Activated naive CD4-positive, alpha-beta T cell (primary cell): ENCODE measurements at places on chromosomes 6 and 20.

DNA sequence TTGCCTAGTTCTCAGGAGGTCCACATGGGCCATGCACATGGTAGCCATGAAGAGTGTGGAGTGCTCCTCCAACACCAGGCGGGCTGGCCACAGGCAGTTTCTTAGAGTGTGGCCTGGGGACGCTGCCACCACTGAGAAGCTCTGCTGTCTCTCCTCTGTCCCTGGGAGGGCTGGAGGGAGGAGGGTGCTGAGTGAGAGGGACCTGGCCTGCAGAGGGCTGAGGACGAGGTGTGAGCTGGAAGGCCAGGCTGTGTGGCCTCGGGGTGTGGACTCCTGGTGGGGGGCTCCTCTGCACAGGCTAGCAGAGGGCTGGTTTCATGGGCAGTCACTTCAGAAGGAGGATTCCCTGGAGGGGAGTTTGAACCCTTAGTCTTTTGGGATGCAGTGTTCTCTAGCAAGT, 39.7 kb downstream of the SYNJ2 start:
- no peak for DNase-seq

- DNase-seq: no peak
Observed at GRCh38 chr20:25259788-25260254, 11.9 kb downstream of the PYGB start.

DNA sequence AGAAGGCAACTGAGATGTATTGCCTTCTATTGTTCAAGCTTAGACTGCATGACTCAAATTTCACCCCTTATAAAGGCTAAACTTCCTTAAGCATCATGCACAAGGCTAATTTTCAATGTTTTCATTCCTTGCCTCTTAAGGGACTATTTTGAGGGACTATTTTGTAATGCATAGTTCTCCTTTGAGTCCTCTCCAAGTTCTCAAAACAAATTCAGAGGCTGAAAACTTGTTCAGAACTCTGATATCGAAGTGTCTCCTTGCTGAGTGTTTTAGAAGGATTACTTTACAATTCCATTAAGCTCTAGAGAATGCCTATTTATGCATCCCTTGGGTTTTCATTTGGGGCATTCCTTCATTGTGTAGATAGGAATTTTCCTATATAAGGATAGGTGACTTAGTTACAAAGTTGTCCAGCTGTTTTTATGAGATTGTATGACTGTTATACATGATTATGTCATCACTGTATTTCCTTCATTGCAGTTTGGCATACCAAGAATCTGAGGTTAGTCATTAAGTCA, 41.7 kb downstream of the COL19A1 start:
- DNase-seq: no peak

DNA sequence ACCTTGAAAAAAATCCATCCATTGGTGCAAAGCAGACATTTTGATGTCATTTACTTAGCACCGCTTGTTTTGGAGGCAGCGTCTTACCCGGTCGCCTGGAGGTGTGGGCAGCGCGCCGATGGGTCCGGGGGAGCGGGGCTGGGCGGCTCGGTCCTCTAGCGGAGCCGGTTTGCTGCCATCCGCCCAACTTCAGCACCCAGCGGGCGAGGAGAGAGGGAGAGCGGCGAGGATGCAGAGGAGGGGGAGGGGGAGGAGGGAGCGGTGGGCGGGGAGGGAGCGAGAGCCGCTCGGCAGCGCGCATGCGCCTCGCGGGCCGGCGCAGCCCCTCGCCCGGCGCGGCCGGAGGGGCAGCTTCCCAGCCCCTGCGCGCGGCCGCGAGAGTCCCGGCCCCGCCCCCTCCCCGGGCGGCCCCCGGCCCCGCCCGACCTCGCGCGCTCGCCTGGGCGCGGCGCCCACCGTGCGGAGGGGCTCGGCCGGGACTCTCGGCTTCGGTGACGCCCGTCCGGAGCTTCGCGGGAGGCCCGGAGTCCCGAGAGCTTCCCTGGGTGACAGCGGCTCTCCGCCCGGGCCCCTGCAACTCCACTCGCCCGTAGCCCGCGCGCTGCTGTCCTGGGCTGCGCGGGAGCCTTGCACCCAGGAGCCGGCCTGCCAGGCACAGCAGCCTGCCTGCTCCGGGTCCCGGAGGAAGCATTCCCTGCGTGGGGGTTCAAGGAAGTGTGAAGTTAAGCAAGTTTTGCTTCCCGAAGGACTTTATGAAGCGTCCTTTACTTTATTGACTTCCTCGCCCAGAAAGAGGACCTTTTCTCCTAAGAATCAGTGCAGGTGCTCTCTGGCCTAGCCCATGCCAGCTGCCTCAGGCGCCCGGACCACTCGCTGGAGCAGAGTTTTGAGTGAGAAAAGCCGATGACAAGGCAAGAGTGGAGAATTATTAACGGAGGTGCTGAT, at the start of gene RGS17:
Gene RGS17, minus strand, starts transcription at position 246 of the 945 bp plus-strand sequence. CDS start 87,264 bp downstream, outside the sequence.
- DNase-seq: no peak

DNA sequence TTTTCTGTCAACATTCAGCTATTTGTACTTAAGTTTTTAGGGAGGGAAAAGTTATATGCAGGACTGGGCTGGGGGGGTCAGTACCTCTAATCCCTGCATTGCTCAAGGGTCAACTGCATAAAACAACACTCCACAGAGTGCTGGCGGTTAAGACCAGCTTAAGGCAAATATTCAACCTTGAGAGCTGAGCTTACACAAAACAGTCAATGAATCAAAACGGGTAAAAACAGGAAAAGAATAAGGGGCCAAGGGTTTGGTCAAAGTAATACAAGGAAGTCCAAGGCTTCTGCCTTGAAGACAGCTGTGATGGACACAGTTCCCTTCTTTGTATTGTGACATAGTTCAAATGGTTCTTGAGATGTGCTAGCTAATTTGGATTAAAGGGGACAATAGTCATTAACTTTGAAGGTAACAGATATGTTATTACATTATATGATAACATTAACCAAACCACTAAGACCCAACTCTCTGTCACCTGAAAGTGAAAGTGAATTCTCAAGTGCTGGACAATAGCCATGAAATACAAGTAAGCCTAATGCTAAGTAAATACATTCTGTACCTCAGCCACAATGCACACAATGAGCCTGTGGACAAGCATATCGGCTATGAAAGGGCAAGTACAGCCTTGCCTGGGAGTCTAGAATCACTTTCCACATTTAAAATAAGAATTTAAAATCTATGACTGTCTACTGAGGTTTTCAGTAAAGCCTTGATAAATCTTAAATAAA, 106.8 kb downstream of the PDE10A start:
- DNase-seq: no peak

DNA sequence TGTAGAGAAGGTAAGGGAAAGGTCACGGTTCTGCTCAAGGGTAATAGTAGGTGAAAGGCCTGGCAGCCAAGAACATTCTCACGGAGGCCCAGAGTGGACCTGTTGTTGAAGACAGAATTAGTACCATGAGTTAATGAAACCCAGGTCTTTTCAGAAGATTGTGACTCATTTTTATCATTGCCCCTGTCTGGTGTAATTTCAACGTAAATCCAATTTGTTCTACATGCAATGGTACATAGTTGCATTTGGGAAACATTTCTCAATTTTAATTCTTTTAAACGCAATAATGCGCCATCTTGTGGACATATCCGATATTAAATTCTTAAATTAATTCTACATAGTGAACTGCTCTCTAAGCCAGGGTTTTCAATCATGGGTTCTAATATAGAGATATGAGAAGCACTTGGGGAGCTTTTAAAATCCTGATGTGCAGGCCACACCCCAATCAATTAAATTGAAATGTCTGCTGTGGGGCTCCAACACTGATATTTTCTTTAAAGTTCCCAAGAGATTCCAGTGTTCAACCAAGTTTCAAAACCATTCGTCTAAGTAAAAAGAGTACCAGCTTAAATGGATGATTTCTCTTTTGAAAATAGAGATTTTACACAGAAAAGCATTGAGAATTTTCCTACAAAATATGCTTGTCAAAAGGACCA, 257.4 kb downstream of the PLCB1 start:
- no peak for DNase-seq

DNA sequence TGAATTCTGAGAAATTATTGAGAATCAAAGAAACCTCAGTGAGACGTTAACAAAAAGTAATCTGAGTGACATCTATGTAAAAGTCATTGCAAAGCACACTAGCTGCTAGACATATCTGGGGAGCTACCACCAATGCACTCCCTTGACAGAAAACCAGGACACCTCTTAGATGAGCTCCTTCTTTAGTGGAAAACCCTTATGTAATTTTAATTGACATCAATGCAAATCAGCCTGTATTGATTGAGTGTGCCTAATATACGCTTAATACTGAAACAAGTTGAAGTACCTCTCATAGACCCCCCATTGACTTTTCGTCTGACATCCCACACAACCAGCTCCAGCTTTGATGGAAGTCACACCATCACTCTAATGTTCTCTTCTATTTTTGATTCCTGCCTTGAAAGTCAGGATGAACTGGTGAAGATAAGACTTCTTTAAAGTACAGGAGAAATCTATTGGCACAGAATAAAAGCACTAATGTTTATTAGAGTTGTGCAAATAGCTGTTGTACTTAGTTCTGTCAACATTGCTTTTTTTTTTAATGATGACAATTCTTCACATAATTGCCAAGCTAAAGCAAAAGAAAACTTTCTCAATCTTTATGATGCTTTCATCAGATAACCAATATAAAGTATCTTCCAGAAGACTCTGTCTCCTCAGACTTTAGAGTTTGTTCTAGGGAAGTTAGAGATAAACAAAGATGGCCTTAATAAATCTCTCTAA, 98.0 kb upstream of the FAM8A1 start:
- no peak for DNase-seq

- DNase-seq: no peak
Observed at GRCh38 chr6:77674211-77674610, 21.4 kb downstream of the MEI4 start.

DNA sequence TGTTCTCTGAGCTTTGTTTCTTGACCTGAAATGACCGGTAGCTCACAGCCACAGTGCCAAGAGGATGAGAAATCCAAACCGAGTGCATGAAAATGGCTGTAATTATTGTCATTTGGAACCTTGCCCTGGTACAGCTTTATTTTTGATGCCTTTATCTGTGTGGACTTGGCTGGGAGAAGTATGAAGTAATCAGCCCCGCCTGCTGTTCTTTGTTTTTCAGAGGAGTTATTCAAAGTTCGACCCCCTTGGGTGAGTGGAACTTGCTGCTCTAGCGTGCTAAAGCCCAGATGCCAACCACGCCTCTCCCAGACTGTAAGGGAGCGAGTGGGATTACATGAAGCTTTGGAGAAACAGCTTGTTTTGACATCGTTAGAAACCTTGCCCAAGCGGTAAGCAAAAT, 48.3 kb downstream of the ECT2L start:
- DNase-seq: no peak

- no peak for DNase-seq
Observed at GRCh38 chr6:38570750-38571149, 69.0 kb downstream of the BTBD9 start.

GRCh38 chr20:3902446-3902845, 13.3 kb downstream of the PANK2 start:
- no peak for DNase-seq

- DNase-seq: no peak
Observed at GRCh38 chr6:113102761-113103160, 754.4 kb upstream of the MARCKS start.

DNA sequence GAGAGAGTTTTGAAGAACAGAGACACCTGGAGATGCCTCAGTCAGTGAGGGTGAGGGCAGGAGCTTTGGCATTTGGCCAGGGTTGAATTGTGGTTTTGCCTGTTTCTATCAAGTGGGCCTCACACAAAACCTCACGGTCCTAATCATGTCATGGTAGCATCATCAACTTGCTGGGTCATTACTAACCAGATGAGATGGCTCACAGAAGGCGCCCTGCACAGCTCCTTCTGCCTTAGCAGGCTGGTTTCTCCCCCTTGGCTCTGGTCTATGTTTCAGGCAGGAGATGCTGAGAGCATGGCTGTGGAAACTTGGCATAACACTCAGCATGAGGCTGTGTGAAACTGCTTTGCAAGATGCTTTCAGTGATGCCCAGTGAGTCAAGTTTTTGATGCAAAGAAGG, 99.3 kb downstream of the LRRC1 start:
- DNase-seq: no peak

GRCh38 chr6:37050045-37050853, 44.8 kb downstream of the FGD2 start:
- DNase-seq: peak; percentile 41

- no peak for DNase-seq
Observed at GRCh38 chr6:85498596-85499258, 48.8 kb downstream of the NT5E start.

DNA sequence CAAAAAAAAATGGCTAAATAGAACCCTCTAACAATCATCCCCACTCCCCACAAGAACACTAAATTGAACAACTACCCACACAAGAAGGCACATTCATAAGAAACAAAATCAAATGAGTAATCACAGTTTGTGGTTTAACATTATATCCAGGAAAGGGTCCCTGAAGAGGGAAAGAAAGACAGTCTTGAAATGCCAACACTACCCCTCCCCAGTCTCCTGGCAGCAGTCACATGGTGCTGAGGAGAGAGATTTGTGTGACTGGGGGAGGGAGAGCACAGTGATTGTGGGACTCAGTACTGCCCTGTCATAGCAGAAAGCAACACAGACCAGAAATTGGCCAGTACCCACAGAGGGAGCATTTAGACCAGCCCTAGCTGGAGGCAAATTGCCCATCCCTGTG, 443.7 kb upstream of the BTBD3 start:
- DNase-seq: no peak

DNA sequence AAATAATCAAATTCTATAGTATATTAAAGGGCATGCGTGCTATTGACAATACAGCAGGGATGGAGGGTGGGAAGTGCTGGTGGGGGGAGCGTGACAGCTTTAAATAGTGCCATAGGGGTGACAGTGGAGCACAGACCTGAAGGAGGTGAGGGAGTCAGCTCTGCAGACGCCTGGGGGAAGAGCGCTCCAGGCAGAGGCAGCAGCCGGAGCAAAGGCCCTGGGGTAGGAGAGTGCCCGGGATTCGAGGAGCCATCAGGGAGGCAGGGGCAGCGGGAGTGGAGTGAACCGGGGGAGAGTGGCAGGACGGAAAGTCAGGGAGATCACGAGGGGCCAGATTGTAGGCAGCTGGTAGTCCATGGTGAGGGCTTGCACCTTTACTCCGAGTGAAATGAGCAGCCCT, 78.4 kb upstream of the CCDC167 start:
- no peak for DNase-seq

- DNase-seq: no peak
Observed at GRCh38 chr6:169839029-169839481, 87.6 kb downstream of the ERMARD start.

GRCh38 chr20:24938498-24938897, 10.6 kb upstream of the CST7 start:
- no peak for DNase-seq

- no peak for DNase-seq
Observed at GRCh38 chr6:108453601-108454185, 107.0 kb upstream of the FOXO3 start.

DNA sequence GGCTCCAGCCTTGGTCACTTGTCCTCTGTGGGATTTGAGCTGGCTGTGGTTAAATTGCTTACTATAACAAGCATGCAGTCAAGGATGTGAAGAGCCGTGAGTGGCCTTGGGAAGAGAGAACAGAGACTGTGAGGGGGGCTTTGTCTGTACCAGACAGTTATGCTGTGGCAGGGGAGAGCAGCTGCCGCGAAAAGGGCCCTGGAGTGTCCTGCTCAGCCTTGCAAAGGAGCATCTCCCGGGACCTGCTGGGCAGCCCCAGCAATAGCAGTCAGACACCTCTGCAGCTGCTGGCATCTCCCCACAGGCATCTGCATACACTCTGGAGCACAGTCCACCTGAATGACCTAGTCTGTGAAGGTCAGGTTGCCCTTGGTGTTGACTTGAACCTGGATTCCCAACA, 6.3 kb downstream of the EBF4 start:
- no peak for DNase-seq
